ENCODE measurements at places on chromosomes 3 and 15.

DNA sequence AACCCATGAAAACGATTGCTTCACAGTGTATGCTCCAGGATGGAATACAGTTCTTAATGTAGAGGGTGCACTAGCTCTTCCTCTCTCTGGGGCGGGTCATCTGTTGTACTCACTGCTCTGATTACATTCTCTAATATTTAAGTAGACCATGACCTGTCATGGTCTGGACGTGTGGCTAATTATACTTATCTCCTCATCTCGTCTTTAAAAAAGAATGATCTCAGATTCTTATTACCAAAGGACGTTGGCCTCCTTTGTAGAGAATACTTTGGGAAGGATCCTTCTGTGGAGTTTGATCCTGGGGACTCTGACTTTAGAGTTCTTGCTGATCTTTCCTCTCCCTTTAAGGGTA is 48.4 kb upstream of the TRAK1 start:
- no peak for DNase-seq

GRCh38 chr15:31077181-31077580 is 24.3 kb downstream of the TRPM1 start:
- no peak for DNase-seq

GRCh38 chr3:60584250-60584649 is 667.0 kb downstream of the FHIT start:
- no peak for DNase-seq

DNA sequence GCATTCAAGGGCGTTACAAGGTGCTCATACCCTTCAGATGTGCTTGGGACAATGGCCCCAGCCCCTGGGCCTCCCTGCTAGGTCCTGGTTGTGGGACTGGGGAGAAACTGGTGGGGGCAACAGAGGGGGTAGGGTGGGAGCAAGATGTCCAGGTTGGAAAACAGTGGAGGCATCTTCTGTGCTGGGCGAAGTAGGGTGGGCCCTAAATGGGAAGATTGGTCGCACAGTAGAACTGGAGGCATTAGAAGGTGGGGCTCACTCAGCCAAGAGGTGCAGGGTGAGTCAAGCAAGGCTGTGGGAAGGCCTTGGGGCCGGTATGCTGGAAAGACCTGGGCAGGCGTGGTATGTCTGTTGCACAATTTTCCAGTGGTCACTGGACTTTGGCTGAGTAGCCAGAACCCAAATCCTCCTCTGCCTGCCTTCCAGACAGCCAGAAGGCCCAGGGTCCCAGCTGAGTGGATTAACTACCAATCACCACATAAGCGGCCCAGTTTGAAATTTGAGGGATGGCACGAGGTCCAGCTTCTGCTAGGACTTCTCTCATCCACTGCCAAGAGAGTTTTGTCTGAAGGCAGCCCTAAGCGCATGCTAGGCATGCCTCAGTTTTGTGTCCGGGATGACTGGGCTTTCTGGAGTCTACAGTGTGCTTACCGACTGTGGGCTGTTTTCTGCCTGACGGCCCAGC is 74.5 kb downstream of the LSM3 start:
- no peak for DNase-seq

- peak; percentile 48 for DNase-seq
Observed at GRCh38 chr3:9172851-9173321, 76.6 kb downstream of the SRGAP3 start.

DNA sequence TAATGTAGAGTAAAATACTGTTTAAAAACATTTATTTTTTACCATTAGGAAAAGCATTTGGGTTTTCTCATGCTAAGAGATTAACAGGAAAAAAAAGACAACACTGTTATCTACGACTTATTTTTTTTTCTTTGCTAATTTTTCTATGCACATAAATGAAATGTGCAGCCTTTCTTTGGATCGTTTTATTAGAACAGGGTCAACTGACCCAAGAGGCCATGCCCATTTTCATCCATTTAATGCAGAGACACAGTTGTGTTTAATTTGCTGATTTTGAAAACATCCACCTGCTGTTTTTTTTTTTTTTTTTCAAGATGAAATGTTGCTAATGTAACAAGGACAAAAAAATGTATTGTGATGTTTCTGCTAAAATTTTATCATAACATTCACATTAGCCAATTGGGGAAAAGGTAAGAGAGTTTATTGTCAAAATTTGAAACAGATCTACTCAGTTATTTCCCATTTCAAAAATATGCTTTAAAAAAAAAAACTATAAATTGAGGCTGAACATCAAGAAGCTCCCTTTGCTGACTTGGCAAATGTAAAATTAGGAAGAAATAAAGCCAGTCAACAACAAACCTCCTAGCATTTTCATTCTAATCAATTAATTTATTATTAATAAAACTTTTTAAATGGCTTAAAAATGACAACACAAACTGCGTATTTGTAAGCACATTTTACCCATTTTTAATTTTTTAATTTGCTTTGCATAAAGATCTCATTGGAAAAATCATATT is 485.2 kb downstream of the ROBO2 start:
- no peak for DNase-seq

DNA sequence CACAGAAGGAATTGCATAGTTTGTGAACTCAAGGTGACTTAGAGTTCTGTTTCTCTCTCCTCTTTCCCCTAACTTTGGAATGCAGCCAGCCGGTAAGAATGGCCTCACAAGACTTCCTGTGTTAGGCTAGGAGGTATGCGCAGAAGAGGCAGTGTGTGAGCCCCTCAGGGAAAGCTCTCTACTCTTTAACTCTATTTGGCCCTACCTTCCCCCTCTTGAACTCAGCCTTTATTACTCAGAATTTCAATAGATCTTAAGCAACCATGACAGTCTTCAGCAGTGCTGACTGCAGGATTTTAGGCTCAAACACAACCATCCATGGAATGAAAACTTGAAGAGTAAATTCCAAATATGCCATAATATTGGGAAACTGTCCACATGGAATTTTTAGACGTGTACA is 209.5 kb downstream of the DTWD1 start:
- no peak for DNase-seq

DNA sequence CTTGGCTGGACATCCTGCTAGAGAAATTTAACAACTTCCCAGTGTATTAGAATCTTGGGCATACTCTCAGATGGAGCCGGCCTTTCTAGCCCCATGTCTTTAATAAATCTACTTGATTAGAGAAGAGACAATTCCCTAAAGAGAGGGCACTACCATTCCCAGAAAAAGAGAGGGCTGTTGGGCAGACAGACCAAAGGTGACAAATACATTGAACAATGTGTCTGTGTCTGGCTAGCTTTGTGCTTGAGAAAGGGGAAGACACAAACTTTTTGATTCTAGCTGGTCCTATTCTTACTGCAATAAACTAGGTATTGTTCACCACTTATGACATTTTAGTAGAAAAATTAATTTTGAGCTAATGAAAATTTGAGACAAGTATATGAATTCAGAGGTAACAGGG is 57.7 kb downstream of the DUT start:
- no peak for DNase-seq

Data from head of caudate nucleus (tissue), 42 donors.